Left kidney (tissue), 8 donors: ENCODE measurements at places on chromosomes 4 and X. TPM values are rescaled to one million over a fixed set of nuclear protein-coding genes. Genes with fewer than 3 reads are reported as not detected.

- no peak for DNase-seq
These were observed 1941.5 kb upstream of the PCDH10 start for GRCh38 chr4:131207589-131207988.

- no peak for DNase-seq
These were observed 66.5 kb upstream of the ZFP42 start for GRCh38 chr4:187929024-187929423.

- DNase-seq: no peak
These were observed 58.8 kb downstream of the FRMPD4 start for GRCh38 chrX:12197030-12197429.

PABPC1L2B gene
- not detected for polyA plus RNA-seq
